ENCODE measurements at places on chromosomes 6 and 20.

GRCh38 chr20:13515796-13516558 is 122.8 kb downstream of the TASP1 start:
- no peak for DNase-seq

- DNase-seq = no peak
These were observed 45.1 kb downstream of the PTPRA start for GRCh38 chr20:2918096-2919049.

GRCh38 chr6:79042799-79043126 is 35.3 kb downstream of the PHIP start:
- no peak for DNase-seq

DNA sequence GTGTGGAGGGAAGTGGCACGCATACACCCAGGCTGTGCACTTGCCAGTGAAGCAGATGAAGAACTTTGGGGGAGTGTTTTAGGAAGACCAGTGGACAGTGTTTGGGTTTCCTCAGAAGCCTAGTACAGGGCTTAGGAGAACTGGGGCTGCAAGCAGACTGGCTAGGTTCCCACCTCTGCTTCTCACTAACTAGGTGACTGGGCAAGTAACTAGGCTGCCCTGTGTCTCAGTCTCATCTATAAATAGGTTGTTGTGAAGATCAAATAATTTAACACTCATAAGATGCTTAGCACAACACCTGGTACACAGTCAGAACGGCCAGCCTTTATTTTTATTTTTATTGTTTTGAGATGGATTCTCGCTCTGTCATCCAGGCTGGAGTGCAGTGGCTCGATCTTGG is 312.1 kb downstream of the CDH26 start:
- no peak for DNase-seq

DNA sequence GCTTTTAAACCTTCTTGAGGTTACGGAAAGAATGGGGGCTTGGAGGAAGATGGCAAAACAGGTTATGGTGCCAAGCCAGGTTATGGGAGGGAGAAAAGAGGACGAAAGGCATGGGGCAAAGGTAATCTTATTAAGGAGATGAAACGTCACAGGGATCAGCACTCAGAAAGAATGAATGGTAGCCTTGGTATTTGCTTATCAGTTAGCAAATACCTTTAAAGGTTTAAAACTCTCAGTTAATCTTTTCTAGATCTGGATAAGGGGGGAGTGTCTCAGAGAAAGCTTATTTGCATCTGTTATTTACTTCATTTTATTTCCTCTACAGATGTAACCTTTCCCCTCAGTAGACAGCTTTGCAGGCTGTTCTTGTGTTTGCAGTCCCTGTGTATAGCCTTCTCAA is 55.5 kb upstream of the EEF1E1 start:
- DNase-seq = no peak

DNA sequence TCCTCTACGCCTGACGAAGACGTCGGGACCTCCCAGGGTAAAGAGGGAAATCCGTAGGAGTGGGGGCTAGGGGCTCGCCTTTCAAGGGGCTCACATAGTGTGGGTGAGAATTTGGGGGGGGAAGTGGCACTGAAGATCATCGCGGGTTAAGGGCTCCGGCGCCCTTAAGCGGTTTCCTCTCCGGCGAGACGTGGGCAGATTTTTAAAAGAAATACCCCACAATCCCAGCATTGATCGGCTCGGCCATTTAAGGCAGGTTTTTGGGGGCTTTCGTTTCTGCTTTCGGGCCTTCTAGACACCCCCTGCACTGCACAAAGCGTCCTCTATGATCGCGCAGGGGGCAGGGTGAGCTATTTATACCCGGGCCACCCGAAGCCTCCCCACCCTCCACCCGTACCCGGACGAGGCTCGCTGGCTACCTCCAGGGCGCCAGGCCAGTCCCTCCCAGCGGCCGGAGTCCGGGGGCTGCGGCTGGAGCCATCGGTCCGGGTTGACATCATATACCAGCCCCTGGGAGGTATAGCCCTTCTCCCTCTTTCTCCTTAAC is 1.2 kb downstream of the NKX2-2 start:
- DNase-seq = no peak

- DNase-seq = no peak
These were observed 17.9 kb downstream of the CASS4 start for GRCh38 chr20:56429941-56430340.
